Spleen (tissue), 13 donors: ENCODE measurements at places on chromosomes 6 and 20. TPM values are rescaled to one million over a fixed set of nuclear protein-coding genes. Genes with fewer than 3 reads are reported as not detected.
A peak's percentile ranks its signal among the peaks of the same experiment; 100 is the strongest.

PRND gene
- total RNA-seq, result not detected

- no peak for DNase-seq
Measured at GRCh38 chr6:164845773-164846172, 463.6 kb downstream of the C6orf118 start.

MYT1 gene
- 0.60 TPM for total RNA-seq

GRCh38 chr6:106764353-106764980 lies 135.1 kb downstream of the QRSL1 start:
- no peak for DNase-seq

DNA sequence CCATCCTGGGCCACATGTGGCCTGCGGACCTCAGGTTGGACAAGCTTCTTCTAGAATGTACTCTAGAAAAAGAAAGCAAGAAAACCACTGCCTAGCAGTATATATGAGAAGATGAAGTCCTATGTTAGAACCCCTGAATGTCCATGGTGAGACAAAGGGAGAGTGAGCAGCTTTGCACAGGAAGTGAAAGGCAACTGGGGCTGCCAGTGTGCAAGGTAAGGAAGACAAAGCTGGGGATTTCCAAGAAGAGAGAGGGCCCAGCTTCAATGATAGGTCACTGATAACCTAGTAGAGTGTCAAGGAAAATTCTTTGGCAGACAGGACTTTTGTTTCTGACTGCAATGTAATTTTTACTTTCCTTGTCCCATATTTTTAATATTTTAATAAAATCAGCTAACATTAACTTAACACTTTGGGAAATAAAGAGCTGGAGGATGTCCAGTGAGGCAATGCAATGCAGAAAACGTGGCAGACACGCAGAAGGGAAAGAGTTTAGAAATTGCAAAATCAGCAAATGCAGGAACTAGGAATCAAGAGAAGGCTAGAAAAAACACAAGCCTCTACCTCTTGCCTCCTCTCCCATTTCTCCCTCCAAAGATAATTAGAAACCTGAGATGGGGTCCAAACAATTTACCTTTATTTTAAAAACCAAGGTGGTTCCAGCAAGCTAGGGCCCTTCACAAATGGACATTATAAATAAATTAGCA lies 47.4 kb downstream of the CYP39A1 start:
- no peak for DNase-seq

COL21A1 gene
- total RNA-seq, result 0.61 TPM

MMP24 gene
- total RNA-seq, result 0.17 TPM

STX11 gene
- total RNA-seq, result 40.5 TPM

GPR6 gene
- total RNA-seq, result not detected

DNA sequence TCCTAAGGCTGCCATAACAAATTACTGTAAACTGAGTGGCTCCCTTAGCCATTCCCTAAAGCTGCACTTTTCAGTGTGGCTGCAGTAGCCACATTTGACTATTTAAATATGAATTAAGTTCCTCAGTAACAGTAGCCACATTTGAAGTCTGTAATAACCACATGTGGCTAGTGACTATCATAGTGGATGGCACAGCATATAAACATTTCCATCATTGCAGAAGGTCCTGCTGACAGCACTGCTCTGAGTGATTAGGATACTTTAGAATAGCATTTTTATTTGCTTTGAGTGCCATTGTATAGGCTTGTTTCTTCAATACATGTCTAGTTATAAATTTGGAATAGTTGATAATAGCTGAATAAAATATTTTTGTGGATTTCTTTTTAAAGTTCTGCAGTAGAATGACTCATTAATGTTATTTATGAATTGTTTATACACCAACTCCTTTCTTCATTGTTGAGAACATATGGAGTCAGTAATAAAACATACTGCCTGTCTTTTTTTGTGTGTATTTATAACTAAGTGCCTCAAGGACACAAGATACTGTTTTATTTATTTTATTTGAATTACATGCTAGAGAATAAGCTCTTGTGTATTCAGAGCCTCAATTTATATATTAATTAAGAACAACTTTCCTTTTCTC lies 217.2 kb downstream of the CDKAL1 start:
- no peak for DNase-seq

GRCh38 chr6:132007474-132008190 lies 56.5 kb upstream of the CCN2 start:
- DNase-seq, result no peak

DNA sequence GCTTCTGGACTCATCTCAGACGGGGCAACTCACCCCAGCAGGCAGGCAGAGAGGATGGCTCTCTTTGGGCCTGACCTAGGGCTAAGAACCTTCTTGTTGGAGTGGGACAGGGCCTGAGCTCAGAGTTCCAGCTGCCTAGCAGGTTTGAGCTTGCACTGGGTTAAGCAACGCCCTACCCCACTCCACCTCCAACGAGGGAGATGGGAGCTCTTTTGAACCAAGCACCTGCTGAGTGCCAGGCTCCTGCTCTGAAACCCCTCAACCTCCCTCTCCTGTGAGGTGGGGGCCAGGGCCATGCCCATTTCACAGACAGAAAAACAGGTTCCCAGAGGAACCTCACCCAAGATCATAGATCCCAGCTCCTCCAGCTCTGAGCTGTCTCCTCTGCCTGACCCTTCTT lies 54.3 kb downstream of the SNAI1 start:
- no peak for DNase-seq

DNA sequence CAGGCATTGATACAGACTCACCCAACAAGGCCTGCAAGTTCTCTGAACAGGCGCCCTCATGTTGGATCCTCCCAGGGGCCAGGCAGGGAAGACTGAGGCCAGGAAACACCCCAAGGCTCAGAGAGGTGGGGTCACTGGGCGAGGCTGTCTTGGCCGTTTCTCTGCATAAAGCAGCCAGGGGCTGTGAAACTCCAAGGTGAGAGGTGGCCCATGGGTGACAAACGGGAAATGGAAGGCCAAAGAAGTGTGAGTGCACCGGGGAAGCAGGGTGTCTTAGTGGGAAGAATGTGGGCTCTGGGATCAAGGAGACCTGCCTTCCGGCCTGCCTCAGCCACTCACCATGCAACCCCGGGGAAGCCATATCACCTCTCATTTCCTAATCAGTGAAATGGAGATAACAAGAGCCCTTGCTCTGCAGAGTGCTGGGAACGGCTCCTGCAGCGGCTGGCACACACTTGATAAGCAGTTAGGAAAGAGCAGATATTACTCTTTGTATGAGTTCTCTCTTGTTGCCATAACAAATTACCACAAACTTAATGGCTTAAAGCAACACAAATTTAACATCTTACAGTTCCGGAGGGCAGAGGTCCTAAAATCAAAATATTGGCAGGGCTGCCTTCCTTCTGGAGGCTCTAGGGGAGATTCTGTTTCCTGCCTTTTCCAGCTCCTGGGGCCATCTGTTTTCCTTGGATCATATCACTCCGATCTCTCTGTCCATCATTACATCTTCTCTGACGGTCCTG lies 168.6 kb downstream of the NFATC2 start:
- peak; percentile 76 for DNase-seq

- no peak for DNase-seq
Measured at GRCh38 chr6:158784505-158784904, 34.7 kb downstream of the EZR start.

DNA sequence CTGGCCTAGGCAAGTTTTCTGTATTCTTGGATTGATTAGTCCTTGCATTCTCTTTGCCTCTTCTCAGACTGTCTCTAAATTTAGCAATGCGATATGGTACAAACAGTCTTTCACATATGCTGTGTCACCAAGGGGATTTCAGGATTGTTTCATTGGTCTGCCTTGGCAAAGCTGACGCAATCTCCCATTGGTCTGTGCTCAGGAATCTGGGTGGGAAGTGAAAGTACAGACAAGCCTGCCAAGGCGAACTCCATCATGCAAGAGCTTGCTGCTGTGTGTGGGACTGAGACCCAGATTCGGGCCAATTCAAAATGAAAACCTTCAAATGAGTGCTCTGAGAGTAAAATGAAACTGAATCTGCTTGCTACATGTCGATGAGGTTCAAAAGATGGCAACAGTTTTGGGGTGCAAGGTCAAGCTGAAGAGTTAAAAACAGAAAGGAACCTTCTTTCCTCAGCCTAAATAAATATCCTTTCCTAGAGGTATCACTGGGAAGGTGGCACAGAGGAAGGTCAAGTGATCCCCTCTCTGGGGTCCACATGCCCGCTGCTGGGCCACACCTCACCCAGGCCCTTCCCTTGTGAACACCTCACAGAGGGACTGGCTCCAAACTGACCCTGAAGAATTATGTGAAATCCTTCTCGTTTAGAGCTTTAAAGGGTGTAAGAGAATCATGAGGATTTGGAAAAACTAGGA lies 198.8 kb upstream of the PREP start:
- DNase-seq, result no peak

DNA sequence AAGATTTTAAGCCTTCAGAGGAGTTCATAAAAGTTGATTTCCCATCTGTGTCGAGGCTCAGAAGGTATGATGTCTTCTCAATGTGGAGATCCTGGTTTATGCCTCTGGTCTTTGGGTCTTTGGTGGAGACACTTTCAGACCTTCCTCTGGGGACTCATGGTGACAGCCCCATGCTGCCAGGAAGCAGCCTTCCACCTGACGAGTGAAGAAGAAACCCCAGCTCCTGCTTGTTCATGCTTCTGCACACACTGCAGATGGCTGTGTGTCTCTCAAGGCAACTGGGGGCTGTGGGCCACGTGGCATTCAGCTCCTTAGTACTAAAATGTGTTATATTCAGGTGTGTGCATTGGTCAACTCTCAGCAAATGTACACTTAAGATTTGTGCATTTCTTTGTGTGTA lies 4.9 kb upstream of the SCP2D1 start:
- no peak for DNase-seq

CCN6 gene
- not detected for total RNA-seq

DNA sequence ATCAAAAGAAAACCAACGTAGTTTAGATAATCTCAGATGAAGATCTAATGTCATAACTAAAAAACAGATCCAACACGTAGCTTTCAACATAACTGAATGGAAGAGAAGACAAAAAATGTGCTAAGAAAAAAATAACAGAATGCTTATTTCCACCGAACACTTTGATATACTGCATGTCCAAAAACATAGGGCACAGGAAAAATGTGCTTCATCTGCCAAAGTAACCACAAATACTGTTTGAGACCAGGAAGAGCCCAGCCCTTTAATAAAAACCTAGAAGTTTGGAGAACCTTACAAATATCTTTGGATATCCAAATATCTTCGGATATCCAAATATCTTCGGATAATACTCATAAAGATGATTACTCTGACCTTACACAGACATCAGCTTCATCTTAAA lies 19.8 kb downstream of the LAMA4 start:
- DNase-seq, result no peak

FOXQ1 gene
- 0.21 TPM for total RNA-seq

GRCh38 chr6:26223228-26223627 lies 136.0 kb downstream of the HFE start:
- DNase-seq, result no peak
